ENCODE measurements at places on chromosomes 5 and 9.

DNA sequence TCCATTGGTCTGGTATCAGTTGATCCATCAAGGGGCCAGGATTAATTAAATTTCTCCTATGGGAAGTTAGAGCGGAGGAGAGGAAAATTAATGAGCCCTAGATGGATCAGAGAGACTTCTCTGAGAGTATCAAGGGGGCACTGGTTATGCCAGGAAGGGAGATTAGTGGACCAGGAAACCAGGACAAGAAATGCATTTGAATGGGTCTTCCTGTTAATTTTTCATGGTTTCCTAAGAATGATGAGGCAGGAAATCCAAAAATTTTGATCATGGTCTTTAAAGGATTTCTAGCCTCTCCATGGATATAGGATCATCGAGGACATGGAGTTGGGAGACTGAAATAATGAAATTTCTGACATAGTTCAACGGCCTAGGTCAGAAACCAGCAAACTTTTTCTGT is 30.8 kb downstream of the FOXI1 start:
- DNase-seq, result no peak

DNA sequence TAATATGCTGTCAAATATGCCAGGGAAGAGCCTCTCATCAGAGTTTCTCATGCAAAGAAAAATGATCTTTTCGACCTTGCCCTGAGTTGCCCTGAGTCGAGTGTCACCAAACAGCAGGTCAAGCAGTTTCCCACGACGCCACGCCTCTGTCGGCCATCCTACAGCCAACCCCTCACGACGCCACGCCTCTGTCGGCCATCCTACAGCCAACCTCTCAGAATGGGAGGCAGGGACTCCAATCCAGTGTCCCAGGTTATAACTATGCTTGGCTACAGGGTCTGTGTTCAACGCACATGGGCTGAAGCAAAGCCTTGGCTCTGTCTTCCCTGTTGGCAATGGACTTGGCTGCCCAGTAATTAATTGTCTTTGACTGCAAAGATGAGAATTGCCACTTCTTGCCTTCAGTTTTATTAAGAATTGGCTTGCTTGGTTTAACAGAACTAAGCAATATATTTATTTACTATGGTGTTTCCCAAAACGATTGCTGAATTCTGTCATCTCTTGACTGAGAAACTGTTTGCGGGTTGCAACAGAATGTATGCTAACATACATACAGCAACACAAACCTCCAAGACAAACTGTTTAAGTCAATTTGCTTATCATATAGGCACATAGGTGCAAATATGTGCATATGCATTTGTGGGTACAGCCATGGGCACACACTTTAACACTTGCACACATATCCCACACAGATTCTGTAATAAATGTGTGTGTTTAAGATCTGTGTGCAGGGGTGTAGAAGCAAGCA is 352.9 kb downstream of the GLIS3 start:
- no peak for DNase-seq

GRCh38 chr5:123882965-123883345 is 371.0 kb downstream of the CSNK1G3 start:
- no peak for DNase-seq

DNA sequence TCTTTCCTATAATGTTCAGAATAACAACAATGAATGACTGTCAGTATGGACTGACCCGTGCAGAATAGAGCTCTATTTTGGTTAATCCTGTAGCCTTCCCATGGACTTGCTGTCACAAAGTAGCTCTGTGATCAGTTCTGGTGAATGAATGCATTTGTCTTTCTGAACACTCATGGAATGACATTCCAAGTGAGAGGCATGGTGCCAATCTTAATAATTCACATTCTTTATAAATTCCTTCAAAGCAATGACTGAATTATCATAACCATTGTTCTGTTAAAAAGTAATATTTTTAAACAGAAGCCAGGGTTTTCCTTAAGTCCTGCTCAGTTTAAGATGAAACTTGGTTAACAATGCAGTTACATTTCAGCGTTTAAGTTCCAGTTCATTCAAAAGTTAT is 360.5 kb downstream of the ICE1 start:
- no peak for DNase-seq

DNA sequence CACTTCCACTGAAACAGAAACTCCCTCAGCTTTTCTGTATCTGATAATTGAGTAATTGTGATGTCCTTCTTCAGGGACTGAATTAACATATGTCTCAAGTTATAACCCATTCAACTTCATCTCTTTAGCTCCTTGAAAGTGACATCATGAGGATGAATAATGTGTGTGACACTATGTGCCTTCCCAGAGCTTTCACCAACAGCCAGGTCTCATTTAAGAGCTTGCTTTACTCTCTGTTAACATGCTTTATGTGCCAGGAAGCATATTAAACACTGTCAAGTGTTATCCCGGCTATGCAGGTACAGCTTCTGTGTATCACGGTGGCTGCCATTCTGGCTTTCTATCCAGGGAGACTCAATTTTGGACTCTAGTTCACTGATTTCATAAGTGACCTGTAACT is 799.9 kb downstream of the CDH12 start:
- no peak for DNase-seq

DNA sequence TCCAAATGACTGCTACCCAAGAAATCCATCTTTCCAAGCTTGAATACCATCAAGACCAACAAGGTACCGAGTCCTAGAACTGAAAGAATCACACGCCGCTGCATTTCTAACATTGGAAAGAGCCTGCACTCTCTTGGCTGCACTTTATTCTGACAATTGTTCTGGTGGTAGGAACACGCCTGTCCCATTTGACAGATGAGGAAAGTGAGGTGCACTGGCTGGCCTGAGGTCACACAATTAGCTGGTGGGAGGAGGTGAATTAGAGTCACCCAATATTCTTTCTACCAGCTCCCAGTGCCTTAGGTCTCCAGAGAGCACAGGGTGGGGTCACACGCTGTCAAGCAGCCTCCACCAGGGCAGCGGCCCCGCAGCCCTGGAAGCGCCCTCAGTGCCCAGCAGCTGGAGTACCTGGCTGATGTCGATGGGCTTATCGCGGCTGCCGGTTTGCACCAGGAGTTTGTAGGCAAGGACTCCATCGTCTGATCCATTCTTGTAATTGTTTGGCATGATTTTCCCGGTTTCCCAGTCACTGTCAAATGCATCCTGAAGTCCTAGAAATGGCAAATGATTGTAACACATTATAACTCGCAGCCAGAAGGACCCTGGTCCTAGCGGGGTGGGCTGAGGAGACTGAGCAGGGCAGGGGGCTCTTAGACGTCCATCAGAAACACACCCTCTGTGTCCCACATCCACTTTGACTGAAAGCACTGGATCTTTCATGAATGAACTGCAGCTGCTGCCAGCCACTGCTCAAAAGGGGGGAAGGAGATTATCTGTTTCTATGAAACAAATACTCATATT is 55.1 kb downstream of the PTCH1 start:
- no peak for DNase-seq

GRCh38 chr5:81856948-81857928 is 106.3 kb upstream of the SSBP2 start:
- peak; percentile 80 for DNase-seq

GRCh38 chr5:174323878-174324281 is 278.4 kb downstream of the NSG2 start:
- DNase-seq, result peak; percentile 90

DNA sequence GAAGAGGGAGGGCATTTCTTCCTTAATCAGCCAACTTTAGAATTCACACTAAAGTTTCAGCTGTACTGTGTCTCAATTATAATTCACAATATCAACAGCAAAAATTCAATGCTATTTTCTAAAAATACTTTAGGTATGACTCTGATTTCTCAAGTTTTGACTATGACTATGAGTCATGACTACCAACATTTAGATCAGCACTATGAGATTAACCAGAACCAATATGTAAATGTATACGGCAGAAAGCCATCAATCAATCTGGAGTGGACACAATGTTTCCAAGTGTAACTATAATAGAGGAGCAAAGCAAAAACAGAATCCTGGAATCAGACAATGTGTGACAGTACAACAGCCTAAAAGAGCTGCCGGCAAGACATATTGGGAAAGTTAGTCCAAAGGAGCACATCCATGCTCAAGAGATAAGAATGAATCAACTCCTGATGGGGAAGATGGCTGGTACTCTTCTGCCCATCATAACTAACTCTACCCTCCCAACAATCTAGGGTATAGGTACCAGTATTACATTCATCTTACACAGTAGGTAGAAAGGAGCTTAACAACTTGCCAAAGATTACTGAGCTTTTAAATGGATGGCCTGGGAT is 294.4 kb downstream of the SEMA5A start:
- no peak for DNase-seq

DNA sequence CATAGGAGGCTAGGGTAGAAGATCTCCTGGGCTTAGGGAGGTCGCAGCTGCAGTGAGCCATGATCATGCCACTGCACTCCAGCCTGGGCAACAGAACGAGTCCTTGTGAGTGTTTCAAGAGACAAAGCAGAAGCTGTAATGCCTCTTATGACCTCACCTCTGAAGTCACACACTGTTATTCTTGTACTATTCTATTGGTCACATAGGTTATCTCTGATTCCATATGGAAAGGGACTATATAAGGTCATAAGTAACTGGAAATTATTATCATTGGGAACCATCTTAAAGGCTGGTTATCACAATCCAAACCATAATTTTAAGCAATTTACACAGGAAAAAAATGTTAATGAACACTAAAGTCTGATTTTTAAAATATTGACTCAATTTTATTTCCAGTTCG is 17.9 kb upstream of the AFF4 start:
- no peak for DNase-seq

GRCh38 chr5:157359356-157360055 is 93.6 kb downstream of the CYFIP2 start:
- no peak for DNase-seq

GRCh38 chr5:96481009-96481786 is 48.1 kb upstream of the PCSK1 start:
- DNase-seq, result no peak

DNA sequence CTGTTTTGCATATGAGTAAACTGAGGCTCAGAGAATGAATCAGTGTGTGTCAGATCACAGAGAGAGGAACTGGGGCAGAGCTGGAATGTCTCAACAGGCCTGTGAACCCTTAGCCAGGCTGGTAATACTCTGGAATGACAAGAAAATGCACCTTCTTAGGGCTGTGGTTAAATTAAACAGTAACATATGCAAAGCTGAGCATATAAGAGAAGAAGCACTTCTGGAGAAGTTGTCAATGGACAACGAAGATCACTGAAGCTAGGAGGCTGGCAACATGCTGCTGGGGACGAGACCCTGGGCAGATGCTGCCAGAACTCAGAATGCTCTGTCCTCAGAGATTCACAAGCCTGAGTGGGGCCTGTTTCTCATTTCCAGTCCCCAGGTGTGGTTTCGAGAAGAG is 64.6 kb upstream of the EPB41L4B start:
- DNase-seq, result no peak

GRCh38 chr5:35198075-35198474 is 32.2 kb downstream of the PRLR start:
- DNase-seq, result no peak

DNA sequence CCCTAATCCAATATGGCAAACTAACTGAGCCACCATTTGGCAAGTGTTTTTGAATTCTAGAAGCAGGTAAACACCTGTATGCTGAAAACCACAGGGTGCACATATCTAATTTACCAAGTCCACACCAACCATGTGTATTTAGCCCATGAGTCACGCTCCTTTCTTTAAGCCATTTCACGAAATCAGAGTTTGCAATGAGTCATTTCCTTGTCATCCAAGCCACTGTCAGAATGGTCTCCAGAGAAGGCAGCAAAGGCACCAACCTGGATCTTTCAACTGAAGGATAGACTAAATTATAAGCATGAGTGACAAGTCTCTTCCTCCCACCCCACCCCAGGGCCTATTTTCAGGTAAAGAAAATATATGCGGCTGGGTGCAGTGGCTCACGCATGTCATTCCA is 110.0 kb downstream of the PAX5 start:
- DNase-seq, result peak; percentile 53

DNA sequence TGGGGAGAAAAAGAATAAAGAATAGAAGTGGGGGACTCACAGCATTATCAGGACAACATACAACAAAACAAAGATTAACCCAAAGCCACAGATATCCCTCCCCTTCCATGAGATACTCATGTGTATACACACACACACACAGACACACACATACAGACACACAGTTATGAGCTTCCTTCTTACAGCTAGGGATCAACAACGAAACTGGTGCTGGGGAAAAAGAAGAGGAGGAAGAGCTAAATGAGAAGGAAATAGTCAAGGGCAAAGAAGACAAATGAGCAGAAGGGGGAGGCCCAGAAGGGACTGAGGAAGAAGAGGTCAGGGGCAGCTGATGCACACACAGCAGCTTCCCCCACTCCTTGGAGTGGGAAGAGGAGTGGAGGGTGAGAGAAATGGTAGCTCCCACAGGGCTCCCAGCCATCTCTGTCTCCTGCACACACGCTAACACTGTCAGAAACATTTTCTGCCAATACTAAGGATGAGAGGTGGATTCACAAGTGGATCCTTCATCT is 66.2 kb downstream of the SIL1 start:
- no peak for DNase-seq

DNA sequence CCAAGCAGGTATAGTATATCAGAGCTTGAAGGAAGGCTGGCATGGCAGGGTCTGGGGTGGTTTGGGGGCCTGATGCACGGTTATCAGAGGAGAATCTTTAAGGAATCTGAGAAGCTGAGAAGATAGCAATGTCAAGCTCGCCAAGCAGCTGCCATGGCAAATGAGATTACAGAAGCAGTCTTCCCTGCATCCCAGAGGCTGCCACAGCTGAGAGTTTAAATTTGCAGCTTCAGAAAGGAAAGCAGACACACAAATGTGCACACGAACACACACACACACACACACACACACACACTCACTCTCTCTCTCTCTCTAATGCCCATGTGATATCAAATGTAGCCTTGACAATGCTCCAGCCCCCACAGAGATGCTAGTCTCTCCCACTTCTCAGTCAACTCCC is 79.0 kb upstream of the TNC start:
- no peak for DNase-seq

DNA sequence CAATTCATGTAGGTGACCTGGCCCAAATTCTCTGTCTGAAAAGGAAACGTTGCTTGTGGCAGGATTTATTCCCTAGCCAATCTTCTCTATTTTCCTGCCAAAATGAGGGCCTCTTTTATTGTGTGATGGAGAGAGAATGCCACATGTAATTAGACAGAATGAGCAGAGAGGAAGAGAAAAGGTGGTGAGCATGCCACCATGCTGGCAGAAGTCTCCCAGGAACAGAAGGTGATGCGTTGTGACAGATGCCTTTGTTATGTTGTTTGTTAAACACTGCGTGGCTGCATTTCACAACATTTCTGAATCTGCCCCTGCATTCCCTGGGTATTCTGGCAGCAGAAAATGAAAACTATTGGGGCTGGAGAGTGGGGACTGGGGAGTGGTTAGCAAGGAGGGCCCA is 577.6 kb downstream of the TLR4 start:
- DNase-seq, result no peak
